Thymus (tissue), 14 donors: ENCODE measurements at places on chromosomes 7 and 10. TPM values are rescaled to one million over a fixed set of nuclear protein-coding genes. Genes with fewer than 3 reads are reported as not detected.
A peak's percentile ranks its signal among the peaks of the same experiment; 100 is the strongest.

The PRSS2 gene
- total RNA-seq = 1.8 TPM

The PSD gene
- total RNA-seq = 4.6 TPM

The LRRC4 gene
- total RNA-seq = 1.6 TPM

The CALY gene
- not detected for total RNA-seq

The DRGX gene
- 0.05 TPM for total RNA-seq

The NEUROG3 gene
- not detected for total RNA-seq

The PILRA gene
- 4.6 TPM for total RNA-seq

GRCh38 chr7:151869455-151869854, 7.5 kb downstream of the PRKAG2 start:
- H3K27me3 ChIP-seq = peaks cover 17% of the 10 kb centered on the region
- no peaks in the 10 kb centered on the region for H3K36me3 ChIP-seq
- no peaks in the 10 kb centered on the region for H3K4me1 ChIP-seq
- no peak overlapping the region for H3K27ac ChIP-seq
- H3K4me3 ChIP-seq = no peak overlapping the region

DNA sequence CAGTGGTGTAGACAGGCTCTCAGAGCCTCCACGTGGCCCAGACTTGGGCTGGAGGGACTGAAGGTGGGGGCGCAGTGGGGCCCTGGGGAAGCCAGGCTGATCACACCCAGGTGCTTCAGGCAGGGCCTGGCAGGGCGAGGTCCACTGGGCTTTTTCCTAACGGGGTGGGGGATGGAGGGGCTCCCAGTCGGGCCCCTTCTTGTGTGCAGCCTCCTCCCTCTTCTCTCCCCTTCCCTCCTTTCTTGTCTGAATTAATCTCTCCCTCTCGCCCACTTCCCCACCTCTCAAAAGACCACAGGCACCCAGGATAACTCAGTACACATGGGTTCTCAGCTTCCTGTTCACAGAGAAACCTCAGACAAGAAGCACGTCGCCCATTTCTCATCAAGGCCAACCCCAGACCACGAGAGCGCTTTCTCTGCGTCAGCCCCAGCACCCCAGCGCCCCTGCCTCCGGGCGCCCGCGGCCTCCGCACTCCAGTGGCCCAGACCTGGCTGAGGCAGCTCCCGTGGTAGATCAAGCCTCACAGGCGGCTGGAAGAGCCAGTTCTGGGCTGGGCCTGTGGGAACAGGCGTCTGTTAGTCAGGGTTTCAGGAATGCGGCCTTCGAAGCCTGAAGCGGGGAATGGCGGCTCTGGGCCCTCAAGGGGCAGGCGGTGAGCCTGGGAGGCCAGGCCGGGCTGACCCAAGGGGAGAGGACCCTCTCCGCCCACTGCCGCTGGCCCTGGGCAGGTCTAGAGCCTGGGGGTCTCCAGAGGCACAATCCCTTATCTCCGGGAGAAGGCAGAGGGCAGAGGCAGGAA, 50.6 kb downstream of the PWWP2B start:
- no peak for DNase-seq
- H3K4me3 ChIP-seq = no peak overlapping the region
- H3K27ac ChIP-seq = peak overlapping the region; percentile 82
- peaks cover 28% of the 10 kb centered on the region for H3K4me1 ChIP-seq
- H3K27me3 ChIP-seq = no peaks in the 10 kb centered on the region
- H3K36me3 ChIP-seq = no peaks in the 10 kb centered on the region

DNA sequence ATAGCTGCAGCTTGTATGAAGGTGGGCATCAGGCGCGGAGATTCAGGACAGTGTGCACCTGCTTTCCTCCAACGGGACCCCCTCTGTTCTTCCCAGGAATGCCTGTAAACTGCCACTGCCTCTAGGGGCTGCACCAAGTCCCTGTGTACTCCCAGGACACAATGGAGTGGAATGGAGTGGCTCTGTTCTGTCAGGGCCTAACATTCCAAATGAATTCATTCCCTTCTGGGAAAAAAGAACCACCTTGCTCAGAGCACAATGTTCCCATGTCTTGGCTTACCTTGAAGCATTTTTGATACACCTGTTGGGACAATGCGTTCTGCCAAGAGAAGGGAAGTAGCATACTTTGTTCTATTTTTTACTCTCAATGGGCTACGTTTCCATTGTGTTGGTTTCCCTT, 339.4 kb downstream of the FRMD4A start:
- DNase-seq = no peak
- no peak overlapping the region for H3K4me3 ChIP-seq
- H3K36me3 ChIP-seq = no peaks in the 10 kb centered on the region
- peak overlapping the region; percentile 28 for H3K27ac ChIP-seq

- no peaks in the 10 kb centered on the region for H3K36me3 ChIP-seq
- H3K4me3 ChIP-seq = peak overlapping the region; percentile 51
- peak; percentile 40 for DNase-seq
- H3K27ac ChIP-seq = no peak overlapping the region
Measured at GRCh38 chr7:79452032-79452494, 1.4 kb downstream of the MAGI2 start.

DNA sequence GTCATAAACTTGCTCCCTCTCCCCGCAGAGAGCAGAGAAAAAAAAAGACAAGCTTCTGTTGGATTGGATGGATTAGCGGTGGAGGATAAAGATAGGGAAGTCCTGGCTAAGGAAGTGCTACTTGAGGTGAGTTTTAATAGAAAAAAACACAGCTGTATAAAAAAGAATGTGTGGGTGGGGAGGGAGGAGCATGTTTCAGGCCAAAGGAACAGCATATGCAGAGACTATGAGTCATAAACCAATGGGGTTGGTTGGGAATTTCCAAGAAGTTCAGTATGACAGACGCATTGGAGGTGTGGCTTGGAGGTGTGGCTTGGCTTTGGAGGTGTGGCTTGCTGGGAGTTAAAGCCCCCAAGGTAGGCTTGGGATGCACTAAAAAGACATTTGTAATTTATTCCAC, 103.0 kb upstream of the LSM8 start:
- H3K27me3 ChIP-seq = no peaks in the 10 kb centered on the region
- no peak for DNase-seq
- no peak overlapping the region for H3K4me3 ChIP-seq
- no peaks in the 10 kb centered on the region for H3K4me1 ChIP-seq
- H3K27ac ChIP-seq = no peak overlapping the region

DNA sequence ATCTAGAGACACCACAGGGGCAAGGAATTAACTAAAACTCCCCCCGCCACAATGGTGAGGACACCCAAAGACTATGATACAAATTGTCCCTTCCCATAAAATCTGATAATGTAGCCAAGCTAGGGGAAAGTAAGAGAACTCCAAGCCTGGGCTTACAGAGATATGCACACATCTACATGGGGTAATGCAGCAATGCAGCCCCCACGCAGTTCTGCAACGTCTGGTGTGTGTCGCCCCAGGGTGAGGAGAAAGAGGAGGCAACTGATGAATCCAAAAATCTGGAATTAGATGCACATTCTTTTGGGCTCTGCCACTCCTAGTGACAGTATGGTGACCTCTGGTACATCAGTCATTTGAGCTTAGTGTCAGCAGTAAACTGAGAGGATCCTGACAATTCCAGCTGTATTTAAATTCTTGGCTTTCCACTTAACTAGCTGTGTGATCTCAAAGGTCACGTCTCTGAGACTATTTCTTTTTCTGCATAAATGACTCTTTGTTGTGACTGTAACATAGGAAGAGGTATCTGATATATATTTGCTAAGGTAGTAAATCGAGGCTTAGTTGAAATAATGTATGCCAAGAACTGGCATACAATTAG, 51.5 kb downstream of the PIP4K2A start:
- H3K27ac ChIP-seq = no peak overlapping the region
- no peaks in the 10 kb centered on the region for H3K36me3 ChIP-seq
- DNase-seq = no peak
- H3K4me3 ChIP-seq = no peak overlapping the region

DNA sequence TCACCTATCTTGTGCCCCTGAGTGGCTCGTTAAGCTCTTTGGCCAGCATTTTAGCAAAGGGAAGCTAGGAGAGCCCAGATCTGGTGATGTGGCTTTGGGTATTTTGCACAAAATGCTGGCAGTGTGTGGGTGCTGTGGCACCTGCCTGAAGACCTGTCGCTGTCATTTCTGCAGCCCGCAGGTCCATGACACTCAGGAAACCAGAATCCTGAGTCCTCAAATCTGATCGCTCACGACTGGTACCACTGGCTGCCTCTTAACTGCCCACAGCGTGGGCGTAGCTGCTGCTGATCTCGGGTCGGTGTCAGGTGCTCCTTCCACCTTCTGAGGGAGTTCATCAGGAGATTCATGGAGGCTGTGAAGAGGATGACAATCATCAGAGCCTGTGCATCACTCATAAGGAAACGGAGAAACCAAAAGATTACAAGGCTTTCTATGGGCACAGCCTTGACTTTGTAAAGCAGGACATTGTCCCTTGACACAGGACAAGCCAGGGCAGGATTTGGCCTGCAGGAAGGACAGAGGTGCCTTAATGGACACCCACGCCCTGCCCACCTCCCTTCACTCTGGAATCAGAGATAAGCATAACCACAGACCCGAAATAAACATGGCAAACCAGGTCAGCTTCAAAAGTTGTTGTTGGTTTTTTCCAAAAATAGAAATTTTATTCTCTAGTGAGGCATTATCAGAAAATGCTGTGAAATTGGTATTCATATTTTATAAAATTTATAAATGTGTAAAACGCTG, 71.0 kb upstream of the STK17A start:
- DNase-seq = no peak
- no peak overlapping the region for H3K27ac ChIP-seq
- no peak overlapping the region for H3K4me3 ChIP-seq
- H3K4me1 ChIP-seq = peaks cover 10% of the 10 kb centered on the region
- no peaks in the 10 kb centered on the region for H3K36me3 ChIP-seq
- no peaks in the 10 kb centered on the region for H3K27me3 ChIP-seq

DNA sequence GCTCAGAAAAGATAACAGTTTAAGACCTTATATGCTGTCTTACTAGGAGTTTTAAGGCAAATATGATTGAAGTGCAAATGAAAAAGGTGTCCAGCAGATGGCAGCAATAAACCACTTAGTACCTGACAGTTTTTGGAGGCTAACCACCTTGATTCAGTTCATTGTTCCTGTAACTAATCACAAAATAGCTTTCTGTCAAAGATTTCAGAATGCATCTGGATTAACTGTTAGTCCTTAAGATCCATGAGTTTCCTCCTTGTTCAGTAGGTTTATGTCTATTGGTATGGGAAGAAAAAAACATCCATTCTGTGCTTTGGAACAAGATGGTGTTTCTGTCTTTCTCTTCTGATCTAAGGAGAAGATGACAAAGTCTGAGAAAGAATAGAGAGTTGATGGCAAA, 46.6 kb downstream of the CCSER2 start:
- H3K4me1 ChIP-seq = no peaks in the 10 kb centered on the region
- peak; percentile 21 for DNase-seq
- H3K27me3 ChIP-seq = no peaks in the 10 kb centered on the region
- H3K4me3 ChIP-seq = no peak overlapping the region
- H3K36me3 ChIP-seq = peaks cover 21% of the 10 kb centered on the region

DNA sequence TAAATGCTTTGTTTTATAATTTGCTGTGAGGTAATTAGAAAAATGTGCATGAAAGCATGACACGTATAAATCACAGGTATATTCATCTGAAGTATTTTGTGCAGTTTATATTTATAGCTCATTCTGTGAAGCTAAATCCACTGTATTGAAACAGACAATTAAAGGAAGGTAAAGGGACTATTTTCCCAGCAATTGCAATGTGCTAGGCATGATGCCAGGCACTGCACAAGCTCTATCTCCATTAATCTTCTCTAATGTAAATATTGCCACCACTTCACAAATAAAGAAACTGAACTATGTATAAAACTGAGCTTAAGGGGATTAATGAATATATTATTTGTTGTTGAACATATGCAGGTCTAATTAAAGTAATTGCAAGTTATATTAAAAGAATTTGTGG, 1012.5 kb downstream of the NRG3 start:
- H3K27ac ChIP-seq = no peak overlapping the region
- H3K27me3 ChIP-seq = no peaks in the 10 kb centered on the region
- no peak overlapping the region for H3K4me3 ChIP-seq
- DNase-seq = no peak
